ENCODE measurements at places on chromosomes 7 and 10.

GRCh38 chr7:88458946-88459345 is 152.3 kb upstream of the STEAP4 start:
- no peak for DNase-seq

DNA sequence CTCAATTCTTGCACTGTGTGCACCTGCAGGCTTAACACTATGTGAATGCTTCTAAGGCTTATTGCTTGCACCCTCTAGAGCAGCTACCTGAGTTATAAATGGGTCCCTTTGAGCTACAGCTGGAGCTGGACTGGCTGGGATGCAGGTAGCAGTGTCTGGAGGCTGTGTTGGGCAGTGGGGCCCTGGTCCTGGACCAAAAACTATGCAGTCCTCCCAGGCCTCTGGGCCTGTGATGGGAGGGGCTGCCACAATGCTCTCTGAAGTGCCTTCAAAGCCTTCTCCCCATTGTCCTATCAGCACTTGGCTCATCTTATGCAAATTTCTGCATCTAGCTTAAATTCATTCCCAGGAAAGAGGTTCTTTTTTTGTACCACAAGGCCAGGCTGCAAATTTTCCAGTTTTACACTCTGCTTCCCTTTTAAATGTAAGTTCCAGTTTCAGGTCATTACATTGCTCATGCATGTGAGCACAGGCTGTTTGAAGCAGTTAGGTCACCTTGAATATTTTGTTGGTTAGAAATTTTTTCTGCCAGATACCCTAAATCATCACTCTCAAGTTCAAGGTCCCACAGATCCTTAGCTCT is 26.0 kb downstream of the KBTBD2 start:
- no peak for DNase-seq

DNA sequence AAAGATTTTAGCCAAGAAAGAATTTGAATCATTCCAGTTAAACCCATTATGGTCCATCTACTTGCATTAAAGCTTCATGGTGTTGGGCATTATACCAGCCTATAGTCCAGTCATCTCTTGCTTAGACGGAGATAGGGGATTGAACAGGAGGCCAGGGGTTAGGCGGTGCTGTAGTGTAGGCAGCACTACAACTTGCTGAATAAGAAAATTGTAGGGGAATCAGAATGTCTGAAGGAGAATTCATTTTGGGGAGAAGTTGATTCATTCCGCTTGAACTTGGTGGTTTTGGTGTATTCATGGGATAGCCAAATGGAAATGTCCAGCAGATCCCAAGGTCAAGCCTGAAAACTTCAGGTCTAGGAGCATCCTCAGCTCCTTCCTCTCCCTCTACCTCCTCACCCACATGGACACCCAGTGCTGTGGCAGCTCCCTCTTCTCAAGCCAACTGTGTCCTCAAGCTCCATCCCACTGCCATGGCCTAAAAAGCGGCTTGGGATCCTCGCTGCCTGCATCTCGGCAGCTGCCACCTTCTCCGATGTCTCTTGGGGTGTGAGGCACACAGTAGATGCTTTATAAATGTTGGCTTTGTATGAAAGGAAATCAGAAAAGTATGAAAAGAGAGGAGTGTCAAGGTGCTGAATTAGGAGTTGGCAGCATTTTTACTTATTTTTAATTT is 63.6 kb upstream of the MNX1 start:
- DNase-seq = no peak

DNA sequence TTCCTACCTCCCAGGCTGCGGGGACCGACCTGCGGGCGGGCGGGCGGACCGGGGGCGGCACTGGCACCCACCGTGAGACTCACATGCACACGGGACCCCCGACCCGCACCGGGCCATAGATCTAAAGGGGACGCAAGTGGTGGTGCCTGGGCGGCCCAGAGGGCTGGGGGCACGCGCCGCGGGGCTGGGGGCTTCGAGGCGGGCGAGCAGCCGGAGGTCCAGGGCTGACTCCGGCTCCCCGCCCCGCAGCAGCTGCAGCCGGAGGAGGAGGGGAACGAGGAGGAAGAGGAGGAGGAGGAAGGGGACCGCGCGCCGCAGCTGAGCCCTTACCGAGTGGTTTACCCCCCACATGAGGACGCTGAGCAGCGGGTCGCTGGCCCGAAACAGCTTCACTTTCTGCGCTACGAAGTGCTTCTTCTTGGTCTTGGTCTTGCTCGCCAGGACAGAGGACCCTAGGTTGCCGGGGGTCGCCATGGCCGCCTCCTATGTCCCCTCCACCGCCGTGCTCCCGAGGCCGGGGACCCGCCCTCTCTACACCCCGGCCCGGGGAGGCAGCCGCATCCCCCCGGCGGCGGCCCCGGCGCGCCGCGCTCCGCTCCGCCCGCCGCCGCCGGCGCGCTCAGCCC is 412 bp downstream of the PIP4K2A start:
- DNase-seq = peak; percentile 37

- DNase-seq = no peak
Observed at GRCh38 chr10:104578671-104579070, 62.4 kb upstream of the SORCS3 start.

DNA sequence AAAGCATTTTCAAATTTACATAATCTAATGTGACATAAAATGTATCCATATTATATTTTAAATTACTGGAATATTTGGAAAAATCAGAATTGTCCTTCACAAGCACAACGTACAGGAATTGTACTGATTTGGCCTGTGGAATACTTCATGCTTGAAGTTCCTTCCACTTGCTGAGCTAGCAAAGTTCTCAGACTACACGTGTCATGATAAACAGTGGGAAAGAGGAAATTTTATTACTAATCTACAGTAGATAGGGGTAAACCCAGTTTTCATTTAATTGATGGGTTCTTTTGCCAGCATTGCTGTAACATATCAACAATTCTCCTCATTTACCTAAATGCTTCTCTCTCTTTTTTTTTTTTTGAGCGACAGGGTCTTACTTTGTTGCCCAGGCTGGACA is 45.6 kb upstream of the FIGNL1 start:
- DNase-seq = no peak

- DNase-seq = no peak
Observed at GRCh38 chr10:28681291-28681763, 4.0 kb downstream of the BAMBI start.

DNA sequence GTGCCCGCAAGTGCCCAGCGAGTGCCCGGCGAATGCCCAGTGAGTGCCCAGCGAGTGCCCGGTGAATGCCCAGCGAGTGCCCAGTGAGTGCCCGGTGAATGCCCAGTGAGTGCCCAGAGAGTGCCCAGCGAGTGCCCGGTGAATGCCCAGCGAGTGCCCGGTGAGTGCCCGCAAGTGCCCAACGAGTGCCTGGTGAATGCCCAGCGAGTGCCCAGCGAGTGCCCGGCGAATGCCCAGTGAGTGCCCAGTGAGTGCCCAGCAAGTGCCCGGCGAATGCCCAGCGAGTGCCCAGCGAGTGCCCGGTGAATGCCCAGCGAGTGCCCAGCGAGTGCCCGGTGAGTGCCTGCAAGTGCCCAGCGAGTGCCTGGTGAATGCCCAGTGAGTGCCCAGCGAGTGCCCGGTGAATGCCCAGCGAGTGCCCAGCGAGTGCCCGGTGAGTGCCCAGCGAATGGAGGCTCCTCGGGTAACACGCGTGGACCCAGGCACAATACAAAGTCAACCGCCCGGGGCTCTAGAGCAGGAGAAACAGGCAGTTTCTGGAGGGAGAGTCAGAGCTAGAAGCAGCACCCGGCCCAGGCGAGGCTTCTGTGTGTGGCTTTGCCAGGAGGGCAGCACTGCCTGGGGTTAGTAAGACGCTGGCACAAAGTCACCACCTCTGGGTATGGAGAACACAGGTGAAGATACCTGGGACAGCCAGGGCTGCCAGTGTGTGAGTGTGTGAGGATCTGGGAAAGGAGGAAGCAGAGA is 38.2 kb upstream of the CFAP46 start:
- DNase-seq = no peak

- DNase-seq = no peak
Observed at GRCh38 chr10:79128923-79129305, 60.1 kb downstream of the ZMIZ1 start.

- DNase-seq = no peak
Observed at GRCh38 chr10:31944071-31944433, 15.4 kb upstream of the ARHGAP12 start.

DNA sequence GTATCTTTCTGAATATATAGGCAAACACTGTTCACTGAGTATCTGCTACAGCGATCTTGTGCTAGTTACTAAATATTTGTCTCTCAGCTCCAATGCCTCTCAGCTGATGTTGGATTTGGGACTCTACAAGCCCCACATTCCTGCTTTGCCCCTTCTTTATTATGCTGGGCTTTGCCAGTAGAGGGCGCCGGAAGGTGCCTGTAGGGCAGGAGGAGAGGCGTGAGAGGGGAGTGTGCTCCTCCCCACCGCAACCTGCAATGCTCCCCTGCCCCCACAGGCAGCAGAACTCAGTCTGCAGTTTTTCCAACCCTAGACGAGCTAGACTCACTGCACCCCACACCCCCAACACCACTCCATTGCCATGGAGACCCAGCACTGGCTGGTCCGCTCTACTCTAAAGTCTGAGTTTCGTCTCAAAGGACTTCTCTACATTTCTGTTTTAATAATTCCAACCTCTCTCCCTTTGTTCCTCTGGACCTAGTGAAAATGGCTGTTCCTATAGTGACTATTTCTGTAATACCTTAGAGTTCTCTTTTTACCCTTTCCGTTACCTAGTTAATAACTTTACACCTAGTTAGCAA is 337.6 kb downstream of the CCSER2 start:
- DNase-seq = peak; percentile 18

GRCh38 chr7:113368256-113368655 is 249.9 kb upstream of the SMIM30 start:
- no peak for DNase-seq

- DNase-seq = peak; percentile 55
Observed at GRCh38 chr10:102645741-102646609, 1.7 kb downstream of the TRIM8 start.

GRCh38 chr10:819326-819725 is 112.2 kb downstream of the LARP4B start:
- DNase-seq = no peak

DNA sequence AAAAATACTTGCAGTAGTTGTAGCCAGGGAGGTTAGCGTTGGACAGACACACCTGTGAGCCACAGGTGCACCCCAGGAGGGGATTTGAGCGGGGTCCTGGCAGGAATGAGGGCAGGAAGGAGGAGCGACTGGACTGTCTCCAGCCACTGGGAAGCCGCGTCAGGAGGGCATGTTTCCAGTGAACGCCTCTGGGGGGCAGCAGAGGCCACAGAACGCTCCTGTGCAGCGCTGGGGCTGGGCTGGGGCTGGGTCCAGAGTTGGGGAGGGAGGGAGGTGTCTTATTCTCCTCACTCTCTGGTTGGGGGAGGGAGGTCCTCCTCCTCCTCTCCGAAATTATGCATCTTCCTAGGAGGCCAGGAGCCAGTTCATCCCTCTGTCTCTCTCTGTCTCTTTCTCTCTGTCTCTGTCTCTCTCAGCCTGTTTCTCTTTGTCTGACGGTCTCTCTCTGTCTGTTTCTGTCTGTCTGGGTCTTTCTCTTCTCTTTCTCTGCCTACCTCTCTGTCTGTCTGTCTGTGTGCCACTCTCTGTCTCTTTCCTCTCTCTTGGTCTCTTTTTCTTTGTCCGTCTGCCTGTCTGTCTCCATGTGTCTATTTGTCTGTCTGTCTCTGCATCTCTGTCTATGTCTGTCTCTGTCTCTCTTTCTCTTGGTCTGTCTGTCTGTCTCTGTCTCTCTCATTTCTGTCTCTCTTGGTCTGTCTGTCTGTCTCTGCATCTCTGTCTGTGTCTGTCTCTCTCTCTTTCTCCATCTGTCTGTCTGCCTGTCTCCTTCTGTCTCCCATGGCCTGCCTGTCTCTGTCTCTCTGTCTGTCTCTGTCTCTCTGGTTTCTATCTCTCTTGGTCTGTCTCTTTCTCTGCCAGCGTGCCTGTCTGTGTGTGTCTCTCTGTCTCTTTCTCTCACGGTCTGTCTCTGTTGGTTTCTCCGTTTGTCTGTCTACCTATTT is 9.9 kb upstream of the PSMG3 start:
- peak; percentile 87 for DNase-seq

DNA sequence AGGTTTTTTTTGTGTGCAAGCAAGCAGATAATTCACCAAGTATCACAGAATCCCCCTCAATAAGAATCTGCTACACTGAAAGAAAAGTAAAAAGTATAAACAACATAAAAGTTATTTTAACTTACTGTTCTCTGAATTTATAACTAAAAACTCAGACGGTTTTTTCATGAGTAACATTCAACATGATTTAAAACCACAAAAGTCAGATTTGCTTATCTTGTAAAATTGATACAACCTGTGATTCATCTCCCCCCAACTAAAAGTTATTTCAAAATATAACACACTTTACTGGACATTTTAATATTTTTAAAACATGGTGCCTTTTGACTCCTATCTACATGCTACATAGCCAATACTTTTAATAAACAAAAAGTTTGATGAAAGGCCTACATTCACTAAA is 32.8 kb downstream of the TSPAN12 start:
- DNase-seq = no peak

DNA sequence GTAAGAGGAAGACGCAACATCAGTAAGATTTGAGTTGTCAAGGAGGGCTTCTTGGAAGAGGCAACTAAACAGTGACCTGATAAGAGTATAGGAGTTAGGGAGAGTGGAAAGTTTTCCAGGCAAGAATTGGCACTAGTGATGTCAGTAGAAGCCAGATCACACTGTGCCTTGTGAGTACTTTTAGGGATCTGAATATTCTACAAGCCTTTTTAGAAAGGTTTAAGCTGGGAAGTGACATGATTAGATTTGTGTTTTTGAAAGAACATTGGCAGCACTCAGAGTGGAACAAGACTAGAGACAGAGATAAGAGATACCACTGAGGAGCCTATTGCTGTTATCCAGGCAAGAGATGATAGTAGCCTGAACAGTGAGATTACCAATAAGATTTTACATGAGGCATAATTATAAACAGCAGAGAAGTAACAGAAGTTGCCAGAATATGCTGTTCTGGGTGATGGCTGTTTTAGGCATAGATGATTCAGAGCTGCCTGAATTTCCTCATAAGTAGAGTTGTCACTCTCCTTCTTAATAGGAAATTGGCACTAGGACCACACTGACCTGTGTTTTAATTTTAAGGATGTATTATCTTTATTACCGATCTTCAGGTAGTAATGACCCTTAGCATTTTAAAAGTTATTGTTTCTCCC is 45.6 kb downstream of the NHLRC2 start:
- DNase-seq = no peak

DNA sequence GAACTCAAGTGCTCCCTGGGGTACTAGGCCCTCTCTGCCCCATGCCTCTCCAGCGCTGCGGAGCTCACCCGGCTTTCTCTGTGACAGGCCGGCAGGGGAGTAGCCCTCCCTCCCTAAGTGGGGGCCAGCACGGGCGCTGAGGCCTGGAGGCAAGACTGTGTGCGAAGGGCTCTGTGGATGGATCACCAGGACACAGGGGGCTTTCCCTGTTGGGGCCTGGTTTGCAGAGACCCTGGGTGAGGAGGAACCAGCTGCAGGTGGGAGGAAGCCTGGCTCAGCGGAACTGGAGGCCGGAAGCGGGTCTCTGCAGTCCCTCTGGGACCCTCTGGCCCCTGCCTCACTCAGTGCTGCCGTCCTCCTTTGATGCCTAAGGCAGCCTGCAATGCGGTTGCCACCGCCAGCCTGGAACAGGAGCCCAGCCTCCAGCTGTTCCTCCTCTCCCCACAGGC is 106.0 kb downstream of the CYTH3 start:
- peak; percentile 34 for DNase-seq
